ENCODE measurements at places on chromosomes 2 and 18.

DNA sequence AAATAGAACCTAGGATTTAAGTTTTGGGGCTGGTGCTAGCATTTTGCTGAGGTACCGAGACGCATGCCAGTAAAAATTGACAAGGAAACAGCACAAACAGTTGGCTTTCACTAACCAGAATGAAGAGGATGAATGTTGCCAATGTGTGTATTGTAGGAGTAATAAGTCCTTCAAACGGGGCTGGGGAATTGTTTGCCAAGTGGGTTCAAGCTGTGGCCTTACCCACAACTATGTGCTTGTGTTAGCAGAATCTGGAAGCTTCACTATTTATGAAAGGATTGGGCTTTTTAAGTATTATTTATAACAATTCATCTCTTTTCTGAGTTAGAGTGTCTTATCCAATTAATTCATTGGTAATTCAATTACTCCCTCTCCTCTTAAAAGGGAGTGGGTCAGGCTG lies 15.0 kb upstream of the KIF5C start:
- DNase-seq = no peak

GRCh38 chr2:223019390-223019930 lies 32.5 kb upstream of the KCNE4 start:
- no peak for DNase-seq

DNA sequence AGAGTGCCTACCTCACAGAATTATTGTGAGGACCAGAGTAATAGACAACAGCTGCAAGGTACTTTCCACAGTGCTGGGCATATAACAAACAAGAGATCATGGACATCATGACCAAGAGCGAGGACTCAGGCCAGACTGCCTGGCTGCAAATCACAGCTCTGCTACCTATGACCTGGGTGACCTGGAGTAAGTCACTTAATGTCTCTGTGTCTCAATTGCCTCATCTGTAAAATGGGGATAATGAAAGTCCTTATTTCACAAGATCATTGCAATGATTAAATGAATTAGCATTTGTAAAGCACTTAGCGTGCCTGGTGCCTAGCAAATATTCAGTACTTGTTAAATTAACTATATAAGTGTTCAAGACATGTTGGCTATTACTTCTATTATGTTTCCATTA lies 59.7 kb downstream of the PRKCE start:
- DNase-seq = no peak

DNA sequence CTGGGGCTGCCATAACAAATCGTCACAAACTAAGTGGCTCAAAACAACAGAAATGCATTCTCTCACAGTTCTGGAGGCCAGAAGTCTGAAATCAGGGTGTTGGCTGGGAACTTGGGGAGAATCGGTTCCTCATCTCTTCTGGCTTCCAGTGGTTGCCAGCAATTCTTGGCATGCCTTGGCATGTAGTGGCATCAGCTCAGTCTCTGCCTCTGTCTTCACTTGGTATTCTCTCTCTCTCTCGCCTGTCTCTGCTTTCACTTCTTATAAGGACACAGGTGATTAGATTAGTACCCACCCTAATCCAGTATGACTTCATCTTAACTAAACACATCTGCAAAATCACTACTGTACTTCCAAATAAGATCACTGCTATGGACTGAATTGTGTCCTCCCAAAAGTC lies 695.4 kb upstream of the ID2 start:
- no peak for DNase-seq

DNA sequence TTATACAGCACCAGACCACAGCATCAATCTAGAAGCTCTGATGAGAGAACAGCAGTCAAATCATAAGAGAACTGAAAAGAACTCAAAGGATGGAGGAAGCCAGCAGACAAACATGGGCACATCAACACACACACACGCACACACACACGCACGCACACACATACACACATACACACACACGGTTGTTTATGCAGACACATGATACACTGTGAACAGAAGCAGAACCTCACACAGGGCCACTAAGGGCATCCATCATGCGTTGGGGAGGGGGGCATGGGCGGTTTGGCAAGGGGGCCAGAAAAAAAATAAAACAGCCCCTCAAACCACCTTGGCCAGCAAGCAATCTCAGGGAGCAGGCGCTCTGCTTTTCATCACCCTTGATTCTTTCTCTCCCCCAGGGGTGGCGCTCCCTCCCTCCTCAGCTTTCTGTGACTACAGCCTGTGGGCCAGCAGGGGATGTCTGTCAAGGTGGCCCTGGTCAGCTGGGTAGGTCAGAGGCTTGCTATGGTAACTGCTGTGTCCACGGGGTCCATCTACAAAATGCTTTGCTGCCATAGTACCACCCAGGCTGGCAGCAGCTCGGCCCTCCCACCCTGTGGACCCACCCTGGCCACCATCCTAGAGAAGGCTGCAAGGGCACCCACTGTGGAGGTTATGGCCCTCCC lies 318.0 kb downstream of the CELF4 start:
- DNase-seq = no peak

Measured in fibroblast of skin of right quadriceps (primary cell).